Psoas muscle (tissue), 8 donors: ENCODE measurements at places on chromosomes 6 and 20.

DNA sequence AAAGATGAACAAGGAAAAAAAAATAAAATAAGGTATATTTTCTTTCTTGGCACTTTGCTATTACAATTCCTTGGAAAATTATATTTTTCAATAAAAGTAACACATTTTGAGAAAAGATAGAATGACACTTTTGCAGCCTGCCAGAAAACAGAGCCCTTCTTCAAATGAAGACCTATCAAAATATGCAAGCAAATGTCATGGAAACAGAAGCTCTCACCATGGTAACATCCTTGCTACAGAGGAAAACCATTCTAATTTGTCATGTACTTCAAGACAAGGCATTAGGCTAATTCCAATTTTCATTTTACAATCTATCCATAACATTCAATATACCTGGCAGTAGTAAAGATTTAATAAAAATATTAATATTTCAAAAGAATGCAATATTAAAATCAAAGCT lies 177.9 kb downstream of the RNGTT start:
- DNase-seq = no peak

- DNase-seq = no peak
Measured at GRCh38 chr6:92275150-92275549, 1144.2 kb downstream of the EPHA7 start.

GRCh38 chr6:40251637-40252300 lies 317.5 kb upstream of the MOCS1 start:
- DNase-seq = no peak

DNA sequence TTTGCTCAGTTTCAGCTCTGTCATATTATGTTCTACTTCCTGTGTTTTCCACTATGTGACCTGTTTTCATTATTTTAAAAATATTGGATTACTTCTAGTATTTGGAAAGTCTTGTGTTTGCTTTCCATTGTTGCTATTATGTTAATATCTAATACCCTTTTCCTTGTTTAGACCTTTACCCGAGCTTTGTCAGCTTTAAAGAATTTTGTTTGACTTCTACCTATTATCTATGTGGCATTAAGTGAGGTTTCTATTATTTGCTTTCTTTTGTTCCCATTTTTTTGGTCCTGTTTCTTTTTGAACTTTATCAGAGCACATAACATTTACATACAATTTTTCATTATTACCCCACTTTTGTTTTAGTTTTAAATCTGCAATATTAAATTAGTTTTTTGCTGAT lies 202.7 kb downstream of the MANEA start:
- DNase-seq = no peak

DNA sequence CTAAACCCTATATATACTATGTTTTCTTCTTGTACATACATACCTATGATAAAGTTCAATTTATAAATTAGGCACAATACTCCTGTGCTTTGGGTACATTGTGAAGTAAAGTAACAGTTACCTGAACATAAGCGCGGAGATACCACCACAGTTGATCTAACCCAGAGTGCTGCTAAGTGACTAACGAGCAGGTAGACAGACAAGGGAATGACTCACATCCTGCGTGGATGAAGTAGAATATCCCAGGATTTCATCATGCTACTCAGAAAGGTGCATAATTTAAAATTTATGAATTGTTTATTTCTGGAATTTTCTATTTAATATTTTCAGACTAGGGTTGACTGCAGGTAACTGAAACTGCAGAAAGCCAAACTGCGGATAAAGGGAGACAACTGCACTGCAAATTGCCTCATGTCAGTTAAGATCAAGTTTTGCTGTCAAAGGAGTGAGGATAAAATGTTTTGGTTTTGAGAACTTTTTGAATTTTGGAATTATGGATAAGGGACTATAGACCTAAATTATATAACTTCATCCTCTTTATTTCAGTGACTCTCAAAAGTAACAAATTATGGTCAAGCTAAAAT lies 14.4 kb downstream of the MKKS start:
- no peak for DNase-seq

GRCh38 chr6:140830666-140831065 lies 1302.1 kb upstream of the GJE1 start:
- DNase-seq = no peak

DNA sequence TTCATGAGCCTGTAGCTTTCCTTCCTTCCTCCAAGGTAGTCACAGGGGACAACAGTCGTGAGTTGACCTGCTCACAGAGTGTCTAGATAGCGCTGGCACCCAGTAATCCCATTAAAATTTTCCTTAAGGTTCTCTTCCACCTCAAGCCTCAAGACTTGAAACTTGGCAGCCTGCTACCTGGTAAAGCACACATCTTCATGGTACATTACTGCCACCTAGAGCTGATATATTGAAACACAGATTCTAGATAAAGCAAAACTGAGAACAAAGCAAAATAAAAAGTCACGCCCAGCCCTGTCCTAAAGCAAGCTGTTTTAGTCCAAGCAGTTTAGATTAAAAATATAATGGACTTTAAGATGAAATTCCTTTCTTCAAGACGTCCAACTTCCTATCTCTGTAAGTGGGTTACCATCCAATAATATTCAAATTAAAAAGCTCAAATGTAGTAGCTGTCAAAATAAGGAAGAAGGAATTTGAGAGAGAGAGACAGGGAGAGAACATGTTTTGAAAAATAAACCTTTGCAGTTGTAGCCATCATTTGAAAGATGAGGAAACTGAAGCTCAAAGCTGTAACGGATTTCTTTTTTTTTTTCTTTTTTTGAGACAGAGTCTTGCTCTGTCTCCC lies 50.7 kb upstream of the CD83 start:
- no peak for DNase-seq

DNA sequence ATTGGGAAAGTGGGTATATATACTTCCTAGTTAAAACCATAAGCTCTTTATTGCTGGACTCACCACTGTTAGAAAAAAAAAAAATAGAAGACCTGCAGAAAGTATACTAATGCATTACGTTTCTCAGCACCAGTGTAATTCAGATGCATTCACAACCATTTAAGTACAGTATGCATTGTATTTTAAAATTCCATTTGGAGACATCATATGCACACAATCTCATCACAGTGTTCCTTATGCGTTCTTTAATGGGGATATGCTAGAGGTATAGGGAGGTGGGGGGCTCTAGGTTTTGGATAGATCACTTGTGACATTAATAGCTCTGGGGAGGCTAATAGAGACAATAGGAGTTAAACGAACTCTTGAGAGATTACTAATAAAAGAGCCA lies 9.4 kb downstream of the TFAP2A start:
- no peak for DNase-seq

- no peak for DNase-seq
Measured at GRCh38 chr20:16216227-16216913, 356.9 kb downstream of the KIF16B start.

- peak; percentile 62 for DNase-seq
Measured at GRCh38 chr20:46118481-46119020, 437 bp downstream of the CD40 start.

GRCh38 chr6:90572856-90573255 lies 14.0 kb downstream of the MAP3K7 start:
- no peak for DNase-seq

- DNase-seq = no peak
Measured at GRCh38 chr20:54407459-54407858, 67.9 kb upstream of the DOK5 start.

DNA sequence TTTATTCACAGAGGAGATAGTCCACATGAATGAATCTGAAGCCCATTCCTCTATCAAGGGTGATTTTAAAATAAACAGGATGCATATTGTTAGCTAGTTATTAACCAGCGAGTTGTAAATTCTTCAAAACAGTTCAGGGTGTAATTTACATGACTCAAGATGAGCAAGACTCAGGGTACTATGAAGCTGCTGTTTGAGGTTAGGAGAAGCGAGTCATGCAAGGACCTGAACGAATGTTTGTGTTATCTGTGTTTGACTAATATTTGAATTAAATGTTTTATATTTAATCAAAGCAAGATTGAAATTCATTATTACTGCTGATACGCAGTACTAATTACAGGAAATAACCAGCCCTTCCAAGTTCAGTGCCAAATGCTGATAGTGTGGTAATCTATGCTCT lies 191.1 kb downstream of the SAMD5 start:
- no peak for DNase-seq

DNA sequence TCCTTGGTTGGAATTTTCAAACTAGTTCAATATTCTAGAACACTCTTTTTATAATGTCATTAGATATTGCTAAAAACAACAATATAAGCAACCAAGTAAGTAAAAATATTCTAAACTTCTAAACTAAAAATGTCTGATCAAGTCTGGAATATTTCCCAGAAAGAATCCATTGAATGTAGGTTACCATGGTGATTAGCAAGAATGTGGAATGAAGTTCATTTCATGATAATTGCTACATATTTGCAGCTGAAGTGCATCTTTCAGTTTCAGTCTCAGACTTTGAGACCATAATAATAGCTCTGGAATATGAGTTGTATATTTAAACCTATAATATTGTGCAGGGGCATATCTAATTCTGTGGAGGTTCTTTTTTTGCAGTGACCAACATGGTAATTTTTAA lies 61.0 kb upstream of the NKAIN2 start:
- DNase-seq = no peak

DNA sequence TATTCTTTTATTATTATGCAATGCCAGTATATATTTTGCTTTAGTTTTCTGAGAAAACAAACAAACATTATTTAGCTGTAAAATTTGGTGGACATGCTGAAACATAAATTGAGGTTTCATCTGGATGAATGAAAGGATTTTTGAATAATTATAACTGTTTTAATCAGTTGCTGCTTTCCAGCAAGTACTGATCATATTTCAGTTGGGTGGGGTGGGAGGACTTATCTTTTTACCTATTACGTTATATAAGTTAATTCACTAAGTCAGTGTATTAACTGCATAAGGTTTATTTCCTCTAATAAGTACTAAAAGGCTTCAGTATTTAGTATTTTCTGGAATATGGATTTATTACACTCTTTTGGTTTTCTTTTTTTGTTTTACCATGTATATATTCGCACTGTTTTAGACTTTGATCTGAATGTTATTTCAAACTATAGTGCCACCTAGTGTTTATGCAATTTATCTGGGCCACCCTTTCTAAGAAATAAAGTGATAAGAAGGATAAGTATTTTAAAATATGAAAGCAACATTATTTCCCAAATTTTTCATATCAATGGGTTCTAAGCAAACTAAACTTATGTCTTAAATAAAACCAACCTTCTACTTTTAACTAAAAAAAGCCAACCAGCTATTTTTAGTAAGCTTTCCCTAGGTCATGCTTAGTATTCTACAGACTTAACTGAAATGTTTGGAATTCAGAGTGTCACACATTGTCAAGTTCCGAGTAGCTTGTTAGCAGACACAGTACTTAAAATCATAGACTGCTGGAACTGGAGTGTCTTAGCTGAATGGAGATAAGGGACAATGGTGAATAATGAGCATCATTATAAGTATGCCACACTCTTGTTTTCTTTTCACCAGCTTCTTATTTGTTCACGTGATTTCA lies 105.4 kb upstream of the MCHR2 start:
- DNase-seq = no peak

DNA sequence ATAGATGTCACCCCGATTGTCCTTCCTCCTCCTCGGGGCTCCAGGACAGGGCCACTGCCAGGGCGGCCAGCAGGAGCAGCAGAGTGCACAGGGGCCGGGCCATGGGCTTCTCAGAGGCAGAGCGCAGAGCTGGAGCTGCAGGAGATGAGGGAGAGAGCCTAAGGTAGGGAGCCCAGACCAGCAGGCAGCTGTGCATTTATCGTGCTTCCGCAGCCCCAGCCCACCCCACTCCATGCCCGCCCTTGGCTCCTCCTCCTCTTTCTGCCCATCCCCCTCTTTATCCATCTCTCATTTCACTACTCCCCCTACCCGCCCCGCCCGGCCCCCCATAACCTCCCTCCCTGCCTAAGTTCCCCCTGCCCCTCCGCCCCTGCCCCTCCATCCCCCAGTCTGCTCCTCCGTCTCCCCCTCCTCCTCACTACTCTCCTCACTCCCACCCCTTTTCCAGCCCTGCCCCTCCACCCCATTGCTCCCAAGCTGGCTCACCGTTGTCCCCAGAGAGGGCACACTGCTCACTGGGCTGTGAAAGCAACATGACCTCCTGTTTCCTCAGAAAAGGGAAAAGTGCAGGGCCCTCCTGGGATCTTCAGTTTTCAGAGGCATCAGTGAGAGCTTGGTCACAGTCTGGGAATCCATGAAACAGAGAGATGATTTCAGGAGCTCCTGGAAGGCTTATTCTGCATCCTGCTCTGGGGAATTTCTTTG lies 25.5 kb upstream of the CST1 start:
- DNase-seq = no peak

DNA sequence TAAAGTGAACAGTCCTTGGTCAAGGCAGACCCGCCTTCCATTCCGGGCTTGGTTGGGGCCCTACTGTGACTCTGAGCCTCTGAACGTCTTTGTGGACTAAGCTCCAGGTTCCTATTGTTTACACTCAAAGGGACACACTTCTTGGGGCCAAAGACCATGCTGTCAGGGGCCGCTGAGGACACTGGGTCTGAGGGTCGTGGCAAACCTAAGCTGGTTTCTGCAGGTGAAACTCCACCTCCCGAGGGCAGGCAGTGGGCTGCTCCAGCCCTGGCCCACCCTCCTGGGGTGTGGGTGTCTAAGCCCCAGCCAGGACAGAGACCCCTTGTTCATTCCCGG lies 43.1 kb downstream of the DSTN start:
- DNase-seq = no peak

DNA sequence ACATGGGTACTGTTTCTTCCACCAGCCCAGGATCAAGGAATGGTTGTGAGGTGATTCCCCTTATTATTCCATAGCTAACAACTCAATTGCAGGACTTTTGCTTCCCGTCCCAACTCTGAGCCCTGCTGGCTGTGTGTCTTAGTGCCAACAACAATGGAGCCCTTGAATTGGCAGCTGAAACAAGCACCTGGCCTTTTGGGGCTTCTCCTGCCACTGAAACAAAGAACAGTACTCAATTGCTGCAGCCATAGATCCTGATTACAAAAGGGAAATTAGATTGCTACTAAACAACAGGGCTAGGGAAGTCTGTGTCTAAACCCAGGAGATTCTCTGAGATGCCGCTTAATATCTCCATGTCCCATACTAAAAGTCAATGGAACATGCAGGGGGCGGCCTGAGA lies 61.3 kb upstream of the CARMIL1 start:
- DNase-seq = no peak

DNA sequence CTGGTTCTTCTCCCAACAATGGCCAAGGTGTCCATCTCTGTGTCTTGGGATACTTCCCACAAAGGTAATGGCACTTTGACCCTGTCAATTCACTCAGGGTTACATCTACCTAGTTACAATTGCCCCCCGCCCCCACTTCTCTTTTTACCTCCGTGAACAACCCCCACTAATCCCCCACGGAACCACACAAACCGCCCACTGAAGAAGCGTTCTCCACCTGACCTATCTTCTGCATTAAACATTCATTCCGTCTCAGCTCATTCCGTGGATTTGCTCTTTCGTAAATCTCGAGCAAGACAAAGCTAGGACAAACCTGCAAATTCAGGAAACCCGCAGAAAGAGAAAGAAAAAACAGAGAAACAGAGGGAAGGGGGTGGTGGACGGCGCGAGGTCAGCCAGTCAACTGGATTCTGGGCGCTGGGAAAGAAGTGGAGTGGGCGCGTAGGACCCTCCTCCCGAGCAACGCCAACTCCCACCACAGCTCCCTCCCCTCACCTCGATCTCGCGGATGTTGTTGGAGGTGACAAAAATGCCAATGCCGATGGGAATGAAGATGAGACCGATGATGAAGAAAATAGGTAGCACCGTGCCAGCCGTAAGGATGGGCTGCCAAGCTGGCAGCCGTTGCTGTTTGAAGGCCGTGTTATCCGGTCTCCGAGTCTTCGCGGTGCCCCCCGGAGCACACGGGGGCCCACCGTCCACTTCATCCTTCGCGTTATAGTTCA lies 523 bp downstream of the TMEM30A start:
- no peak for DNase-seq

- DNase-seq = no peak
Measured at GRCh38 chr6:14180609-14181008, 63.0 kb downstream of the CD83 start.

- no peak for DNase-seq
Measured at GRCh38 chr6:64729522-64729921, 977.5 kb downstream of the EYS start.
